Colonic mucosa (tissue), 4 donors: ENCODE measurements at places on chromosomes 1 and 21. TPM values are rescaled to one million over a fixed set of nuclear protein-coding genes. Genes with fewer than 3 reads are reported as not detected.

GRCh38 chr1:185351734-185352466, 34.9 kb upstream of the IVNS1ABP start:
- no peaks in the 10 kb centered on the region for H3K4me1 ChIP-seq
- no peak overlapping the region for H3K4me3 ChIP-seq
- no peaks in the 10 kb centered on the region for H3K36me3 ChIP-seq
- no peak overlapping the region for H3K27ac ChIP-seq
- H3K27me3 ChIP-seq: no peaks in the 10 kb centered on the region
- DNase-seq: no peak

DNA sequence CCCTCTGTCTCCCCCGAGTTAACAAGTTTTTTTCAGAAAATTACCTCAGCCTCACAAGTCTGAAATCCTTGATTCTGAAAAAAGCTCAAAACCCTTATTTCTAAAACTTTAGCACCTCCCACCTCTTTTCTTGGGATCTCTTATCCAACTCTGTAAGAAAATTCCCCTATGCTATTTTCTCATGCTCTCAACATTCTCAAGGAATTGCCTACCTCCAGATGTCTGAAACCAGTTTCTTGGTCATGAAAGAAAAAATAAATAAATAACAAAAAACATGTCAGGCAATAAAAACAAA, 18.1 kb upstream of the SFPQ start:
- H3K4me3 ChIP-seq: no peak overlapping the region
- no peaks in the 10 kb centered on the region for H3K27me3 ChIP-seq
- no peak for DNase-seq
- H3K4me1 ChIP-seq: no peaks in the 10 kb centered on the region
- no peak overlapping the region for H3K27ac ChIP-seq

DNA sequence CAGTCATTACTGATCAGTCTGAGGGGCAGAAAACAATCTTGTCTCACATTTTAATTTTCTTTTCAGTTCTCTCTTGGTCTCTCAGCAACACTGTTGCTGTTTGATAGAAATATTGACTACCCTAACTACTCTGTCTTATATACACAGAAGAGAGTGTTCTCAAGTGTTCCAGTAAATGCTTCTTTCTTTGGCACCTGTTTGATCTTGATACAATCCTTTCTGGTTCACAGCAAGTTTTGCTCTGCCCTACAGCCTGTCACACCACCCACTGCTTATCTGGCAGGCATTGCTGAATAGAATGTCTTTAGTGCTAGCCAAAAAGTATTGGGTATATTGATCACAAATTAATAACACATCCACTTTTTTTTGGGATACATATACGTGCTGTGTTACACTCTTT, 75.7 kb upstream of the WLS start:
- H3K27me3 ChIP-seq: no peaks in the 10 kb centered on the region
- H3K4me3 ChIP-seq: no peak overlapping the region
- no peaks in the 10 kb centered on the region for H3K36me3 ChIP-seq
- no peak overlapping the region for H3K27ac ChIP-seq
- DNase-seq: no peak

- H3K4me1 ChIP-seq: no peaks in the 10 kb centered on the region
- DNase-seq: no peak
- no peaks in the 10 kb centered on the region for H3K36me3 ChIP-seq
- no peak overlapping the region for H3K4me3 ChIP-seq
- no peak overlapping the region for H3K27ac ChIP-seq
These were observed 710.7 kb upstream of the ADAMTS5 start for GRCh38 chr21:27677546-27677945.

The RIPPLY3 gene
- not detected for total RNA-seq

DNA sequence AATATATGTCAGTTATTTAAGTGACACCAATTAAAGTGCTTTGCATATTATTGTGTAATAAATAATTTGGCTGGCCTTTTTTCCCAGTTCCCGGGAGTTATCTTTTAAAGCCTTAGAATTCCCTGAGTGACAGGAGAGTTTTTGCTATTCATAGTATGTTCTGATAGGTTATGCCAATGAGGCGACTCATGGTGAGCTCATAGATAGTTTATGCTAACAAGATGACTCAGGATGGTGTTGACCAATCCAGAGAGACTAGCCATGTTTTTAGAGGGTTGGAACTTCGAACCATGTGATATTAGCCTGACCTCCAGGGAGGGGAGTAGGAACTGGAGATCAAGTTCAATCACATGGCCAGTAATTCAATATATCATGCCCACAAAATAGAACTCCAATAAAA, 310.8 kb downstream of the USP25 start:
- H3K4me1 ChIP-seq: no peaks in the 10 kb centered on the region
- no peaks in the 10 kb centered on the region for H3K36me3 ChIP-seq

The PAQR7 gene
- total RNA-seq: 2.5 TPM

- no peaks in the 10 kb centered on the region for H3K4me1 ChIP-seq
- peak; percentile 69 for DNase-seq
- no peaks in the 10 kb centered on the region for H3K27me3 ChIP-seq
- no peak overlapping the region for H3K27ac ChIP-seq
These were observed 283.4 kb downstream of the ASTN1 start for GRCh38 chr1:176880955-176881595.

DNA sequence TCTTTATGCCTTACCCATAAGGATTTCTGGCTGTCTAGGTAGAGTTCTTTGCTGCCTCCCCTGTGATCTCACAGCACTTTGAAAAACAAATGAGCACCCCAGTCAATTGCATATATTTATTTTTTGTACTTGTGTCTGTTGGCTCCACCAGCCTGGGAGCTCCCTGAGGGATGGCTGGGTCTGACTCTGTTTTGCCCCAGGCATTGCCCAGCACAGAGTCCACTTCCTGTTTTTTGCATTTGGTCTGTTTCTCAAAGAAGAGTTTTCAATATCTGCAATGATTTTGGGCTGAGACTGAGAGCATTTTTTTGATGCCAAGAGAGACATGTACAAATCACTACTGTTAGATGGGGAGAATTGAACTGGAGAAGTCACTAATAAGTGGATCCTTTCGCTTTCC, 125.0 kb downstream of the FOXD2 start:
- H3K27ac ChIP-seq: no peak overlapping the region
- H3K36me3 ChIP-seq: no peaks in the 10 kb centered on the region
- no peak overlapping the region for H3K4me3 ChIP-seq
- no peak for DNase-seq
- no peaks in the 10 kb centered on the region for H3K27me3 ChIP-seq

The BGLAP gene
- 2.2 TPM for total RNA-seq

The TDRD5 gene
- 0.80 TPM for total RNA-seq

- no peaks in the 10 kb centered on the region for H3K27me3 ChIP-seq
- H3K4me3 ChIP-seq: no peak overlapping the region
- H3K36me3 ChIP-seq: no peaks in the 10 kb centered on the region
- no peak overlapping the region for H3K27ac ChIP-seq
- no peak for DNase-seq
These were observed 41.2 kb upstream of the PDC start for GRCh38 chr1:186502087-186502486.

DNA sequence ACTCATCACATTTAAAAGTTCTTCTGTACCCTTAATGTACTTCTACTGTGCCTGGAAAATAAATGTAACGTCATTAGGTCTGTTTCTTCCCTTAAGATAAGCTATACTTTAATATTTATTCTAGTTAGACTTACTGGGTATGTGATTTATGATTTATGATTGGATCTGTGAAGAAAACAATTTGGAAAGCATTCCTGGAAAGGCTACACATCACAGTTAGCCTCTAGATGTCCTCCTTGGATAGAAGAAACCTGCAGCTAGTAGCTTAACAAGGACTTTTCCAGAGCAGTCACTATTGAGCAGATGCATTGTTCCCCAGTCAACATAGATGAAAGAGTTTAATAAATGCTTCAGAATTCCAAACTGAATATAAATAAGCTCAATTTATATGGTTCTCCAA, 22.2 kb upstream of the ABL2 start:
- no peaks in the 10 kb centered on the region for H3K4me1 ChIP-seq
- H3K36me3 ChIP-seq: no peaks in the 10 kb centered on the region
- DNase-seq: no peak

DNA sequence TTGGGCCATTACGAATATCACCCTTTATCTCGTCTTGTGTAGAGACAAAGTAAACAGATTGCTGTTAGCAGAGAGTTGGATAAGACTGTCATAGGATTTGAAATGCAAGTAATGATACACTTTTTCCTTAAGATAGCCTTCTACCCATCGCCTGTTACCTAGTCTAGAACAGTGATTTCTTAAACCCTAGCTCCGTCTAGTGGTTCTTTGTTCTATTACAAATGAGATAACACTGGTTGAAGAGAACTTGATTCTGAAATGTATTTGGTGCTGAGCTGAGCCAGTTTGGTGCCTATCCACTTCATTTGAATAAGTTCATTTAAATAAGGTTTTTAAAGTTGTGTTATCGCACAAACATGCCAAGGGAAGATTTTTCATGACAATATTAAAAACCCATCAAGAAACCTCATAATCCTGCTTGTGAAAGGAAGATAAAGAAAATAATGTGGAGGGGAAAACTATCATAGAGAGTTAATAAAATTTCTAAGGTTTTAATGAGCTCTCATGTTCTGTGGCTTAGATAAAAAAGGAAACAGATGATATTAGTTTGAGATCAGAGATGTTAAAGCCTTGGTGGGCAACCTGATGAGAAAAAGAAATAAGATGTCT, 1.5 kb upstream of the KCNH1 start:
- no peak overlapping the region for H3K27ac ChIP-seq
- H3K36me3 ChIP-seq: no peaks in the 10 kb centered on the region
- peaks cover 4% of the 10 kb centered on the region for H3K4me1 ChIP-seq
- no peak for DNase-seq
- peaks cover 19% of the 10 kb centered on the region for H3K27me3 ChIP-seq
- no peak overlapping the region for H3K4me3 ChIP-seq

The CTXND2 gene
- not detected for total RNA-seq

DNA sequence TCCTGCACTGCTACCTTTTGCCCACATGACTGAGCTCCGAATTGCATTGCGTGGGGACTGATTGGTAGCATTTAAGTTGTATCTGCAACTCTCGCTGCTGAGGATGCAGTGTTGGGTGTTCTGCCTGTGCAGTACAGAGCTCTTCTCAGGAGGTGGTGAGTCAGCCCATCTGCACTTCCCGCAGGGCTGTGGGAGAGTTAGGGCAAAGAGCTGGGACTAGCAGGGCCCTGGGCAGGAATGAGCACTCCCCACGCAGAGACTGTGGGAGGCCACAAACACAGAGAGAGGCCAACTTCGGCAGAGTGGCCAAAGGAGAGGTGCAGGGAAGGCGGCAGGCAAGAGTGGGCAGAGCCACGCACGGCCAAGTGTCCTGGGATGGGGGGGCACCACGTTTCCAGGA, 244.7 kb downstream of the SIPA1L2 start:
- H3K27me3 ChIP-seq: no peaks in the 10 kb centered on the region
- no peak overlapping the region for H3K27ac ChIP-seq
- no peaks in the 10 kb centered on the region for H3K36me3 ChIP-seq
- H3K4me3 ChIP-seq: no peak overlapping the region
- H3K4me1 ChIP-seq: no peaks in the 10 kb centered on the region

- no peaks in the 10 kb centered on the region for H3K4me1 ChIP-seq
- no peaks in the 10 kb centered on the region for H3K27me3 ChIP-seq
- no peak overlapping the region for H3K4me3 ChIP-seq
- no peak for DNase-seq
- no peaks in the 10 kb centered on the region for H3K36me3 ChIP-seq
These were observed 16.2 kb downstream of the SLC16A1 start for GRCh38 chr1:112939810-112940209.

The TAS1R3 gene
- total RNA-seq: 0.24 TPM

DNA sequence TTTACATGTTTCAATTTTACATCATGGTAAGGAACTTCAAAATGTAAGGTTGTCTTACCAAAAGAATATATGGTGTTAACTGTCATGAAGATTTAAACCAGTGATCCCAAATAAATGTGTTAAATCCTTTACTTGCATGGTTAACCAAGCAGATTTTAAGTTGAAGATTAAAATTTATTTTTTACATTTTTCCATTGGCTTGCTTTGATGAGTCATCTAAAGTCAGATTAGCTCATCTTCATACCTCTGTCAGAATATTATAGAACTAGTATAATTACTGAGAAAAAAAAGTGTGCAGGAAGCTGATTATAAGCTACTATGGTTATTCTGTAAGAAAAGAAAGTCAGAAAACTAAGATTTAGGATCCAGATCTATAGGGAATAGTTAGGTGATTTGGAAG, 95.3 kb upstream of the DPH5 start:
- no peak overlapping the region for H3K27ac ChIP-seq
- no peak overlapping the region for H3K4me3 ChIP-seq
- DNase-seq: no peak
- H3K36me3 ChIP-seq: no peaks in the 10 kb centered on the region
- no peaks in the 10 kb centered on the region for H3K27me3 ChIP-seq

The C8A gene
- total RNA-seq: not detected

DNA sequence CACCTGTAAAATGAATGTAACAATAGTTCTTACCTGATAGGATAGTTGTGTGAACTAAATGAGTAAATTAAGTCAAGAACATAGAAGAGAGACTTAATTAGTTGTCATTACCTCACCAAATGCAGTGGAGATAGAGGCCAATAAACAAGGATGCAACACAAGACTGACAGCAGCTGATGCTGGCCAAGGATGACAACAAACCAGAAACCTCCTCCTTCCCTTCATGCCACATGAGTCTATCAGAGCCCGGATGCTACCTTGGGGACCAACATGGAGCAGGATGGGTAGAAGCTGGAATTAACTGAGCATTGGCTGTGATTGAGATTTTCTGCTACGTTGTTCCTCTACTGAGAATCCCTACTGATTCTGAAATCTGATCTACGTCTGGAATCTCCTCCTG, 30.3 kb upstream of the USP1 start:
- H3K27me3 ChIP-seq: no peaks in the 10 kb centered on the region
- no peak for DNase-seq
- no peaks in the 10 kb centered on the region for H3K4me1 ChIP-seq
- no peaks in the 10 kb centered on the region for H3K36me3 ChIP-seq

- H3K4me3 ChIP-seq: no peak overlapping the region
- DNase-seq: no peak
- no peaks in the 10 kb centered on the region for H3K4me1 ChIP-seq
- no peaks in the 10 kb centered on the region for H3K27me3 ChIP-seq
- H3K27ac ChIP-seq: no peak overlapping the region
These were observed 161.5 kb upstream of the C1orf174 start for GRCh38 chr1:4061521-4062031.

The OR2T29 gene
- total RNA-seq: not detected

GRCh38 chr1:108753363-108753762, 6.9 kb downstream of the STXBP3 start:
- H3K4me1 ChIP-seq: no peaks in the 10 kb centered on the region
- no peak for DNase-seq
- no peaks in the 10 kb centered on the region for H3K36me3 ChIP-seq
